Right renal cortex interstitium (tissue), 3 donors: ENCODE measurements at places on chromosomes 4 and X.

- no peak for DNase-seq
Measured at GRCh38 chr4:116391020-116391419, 694.4 kb downstream of the TRAM1L1 start.

DNA sequence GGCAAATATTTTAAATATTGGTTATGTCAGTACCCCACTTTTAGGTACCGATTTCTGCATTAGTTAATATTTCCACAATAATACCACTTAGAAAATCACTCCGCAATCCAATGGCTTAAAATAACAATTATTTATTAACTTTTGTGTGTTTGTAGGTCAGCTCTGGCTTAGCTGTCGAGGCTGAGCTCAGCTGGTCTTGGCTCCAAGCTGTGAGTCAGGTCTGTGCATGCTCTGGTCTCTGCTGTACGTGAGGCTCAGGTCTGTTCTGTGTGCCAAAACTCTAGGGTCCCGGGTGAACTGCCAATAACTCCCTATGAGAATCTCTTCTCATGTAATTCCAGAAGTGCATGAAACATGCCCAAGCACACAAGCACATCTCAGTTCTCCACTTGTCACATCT lies 245.8 kb upstream of the GK2 start:
- DNase-seq, result no peak

DNA sequence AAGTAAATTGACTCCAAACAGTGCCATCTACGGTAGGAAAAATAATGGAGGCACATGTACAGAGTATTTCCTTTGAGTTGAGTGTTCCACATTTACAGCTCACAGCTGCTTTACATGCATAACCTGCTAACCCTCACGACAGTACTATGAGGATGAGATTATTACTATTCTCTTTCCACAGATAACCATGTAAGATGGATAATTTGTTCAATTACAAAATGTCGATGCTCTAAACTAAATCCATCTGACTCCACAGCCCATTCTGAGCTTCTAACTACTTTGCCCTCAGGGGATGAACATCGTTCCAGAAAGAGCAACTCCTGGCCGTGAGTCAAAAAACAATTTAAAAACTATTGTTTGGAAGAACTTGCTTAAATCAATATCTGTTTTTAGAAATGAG lies 330.4 kb upstream of the NWD2 start:
- DNase-seq, result no peak

DNA sequence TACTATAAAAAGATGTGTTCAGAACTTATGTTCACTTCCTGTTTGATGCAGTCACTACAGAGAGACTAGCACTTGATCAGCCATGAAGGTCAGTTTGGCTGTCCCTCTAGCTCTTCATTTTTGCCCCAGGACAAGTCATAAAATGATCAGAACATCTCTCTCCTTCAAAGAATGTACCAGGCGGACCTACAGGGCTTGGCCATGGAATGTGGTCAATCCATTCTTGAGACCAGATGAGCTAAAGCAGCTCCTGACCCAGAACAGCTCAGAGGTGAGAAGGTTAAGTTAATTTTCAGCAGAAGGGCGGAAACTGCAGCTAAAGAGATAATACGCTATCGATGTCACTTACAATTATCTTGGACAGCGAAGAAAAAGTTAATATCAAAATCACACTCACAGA lies 49.2 kb upstream of the TAB3 start:
- DNase-seq, result no peak

GRCh38 chr4:48134081-48134480 lies at the start of gene TXK:
TSS of gene TXK (minus strand) at chr4:48134250. CDS start at chr4:48134170, 80 bp downstream.
- no peak for DNase-seq

DNA sequence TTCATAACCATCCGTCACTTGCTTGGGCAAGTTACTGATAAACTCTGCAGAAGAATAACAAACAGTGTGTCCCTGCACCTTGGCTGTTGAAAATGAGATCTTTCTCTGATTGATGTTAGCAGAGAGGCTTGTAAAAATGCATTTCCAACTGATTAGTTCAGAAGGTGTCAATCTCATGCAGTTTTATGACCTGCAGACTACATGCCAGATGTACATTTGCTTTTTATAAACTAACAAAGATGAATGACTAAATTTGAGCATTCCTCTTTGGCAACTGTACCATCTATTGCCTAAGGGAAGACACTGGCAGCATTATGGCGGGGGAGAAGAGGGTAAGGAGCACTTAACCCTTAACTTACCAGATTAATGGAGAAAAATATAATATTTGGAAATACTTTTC lies 192.8 kb downstream of the DCTD start:
- DNase-seq, result no peak

- no peak for DNase-seq
Measured at GRCh38 chrX:21740329-21741274, 17.3 kb downstream of the SMPX start.

DNA sequence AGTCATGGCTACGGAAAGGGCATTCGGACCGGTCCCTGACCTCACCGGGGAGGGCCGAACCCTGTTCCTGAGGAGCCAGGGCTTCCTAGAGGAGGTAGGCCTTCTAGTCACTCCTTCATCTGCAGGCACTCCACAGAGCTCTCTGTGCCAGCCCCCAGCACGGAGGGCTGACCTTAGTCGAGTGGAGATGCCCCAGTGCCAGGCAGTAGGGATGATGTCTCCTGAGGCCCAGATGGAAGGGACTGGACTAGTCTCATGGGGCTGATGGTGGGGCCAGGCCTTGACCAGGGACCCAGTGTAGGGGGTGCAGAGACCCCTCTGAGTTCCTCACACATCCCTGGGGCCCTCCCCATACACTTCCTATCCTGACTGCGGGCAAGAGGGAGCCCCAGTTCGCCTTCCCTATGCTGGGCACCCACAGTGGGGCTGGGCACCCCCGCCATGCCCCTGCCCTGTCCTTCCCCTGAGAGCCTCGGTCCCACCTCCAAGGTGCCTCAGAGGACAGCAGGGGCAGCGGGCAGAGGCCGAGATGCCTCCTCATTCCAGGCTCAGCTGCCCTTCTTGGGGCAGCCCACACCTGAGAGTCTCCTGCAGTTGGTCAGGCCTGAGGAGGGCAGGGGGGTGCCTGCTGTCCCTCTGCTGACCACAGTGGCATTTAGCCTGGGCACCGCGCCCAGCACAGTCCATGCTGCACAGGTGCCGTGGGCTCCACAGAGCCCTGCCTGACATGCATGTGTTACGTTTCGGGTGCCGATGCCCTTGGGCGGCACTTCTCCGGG lies 1.4 kb upstream of the MSANTD1 start:
- no peak for DNase-seq

GRCh38 chr4:148016063-148016637 lies 284.3 kb downstream of the ARHGAP10 start:
- no peak for DNase-seq

DNA sequence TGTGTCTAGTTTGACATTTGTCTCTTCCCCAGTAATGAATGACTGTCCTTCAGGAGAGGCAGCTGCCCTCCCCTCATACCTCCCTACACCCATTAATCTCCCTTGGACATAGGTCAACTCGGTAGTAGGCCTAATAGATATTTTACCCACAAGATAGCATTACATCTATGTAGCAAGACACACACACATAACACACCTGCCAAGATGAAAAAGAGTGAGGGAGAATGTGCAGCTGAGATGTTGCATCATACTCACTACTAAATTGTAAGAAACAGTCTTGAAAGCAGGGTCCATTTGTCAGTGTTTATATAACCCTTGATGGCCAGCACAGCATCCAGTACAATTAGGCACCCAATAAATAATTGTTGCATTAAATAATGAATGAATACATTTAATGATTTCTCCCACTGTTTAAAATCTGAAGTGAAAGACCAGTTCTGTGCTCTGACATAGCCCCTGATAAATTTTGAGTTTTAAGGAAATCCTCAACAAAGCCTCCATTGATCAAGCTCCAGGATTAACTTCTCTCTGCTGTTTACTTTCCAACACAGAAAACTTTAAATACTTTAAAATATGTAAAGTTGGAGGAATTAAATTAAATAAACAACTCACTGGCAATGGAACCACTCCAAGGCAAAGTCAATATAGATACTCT lies 440.8 kb upstream of the RASGEF1B start:
- no peak for DNase-seq

GRCh38 chr4:55018978-55019377 lies 106.4 kb downstream of the KDR start:
- DNase-seq, result no peak

DNA sequence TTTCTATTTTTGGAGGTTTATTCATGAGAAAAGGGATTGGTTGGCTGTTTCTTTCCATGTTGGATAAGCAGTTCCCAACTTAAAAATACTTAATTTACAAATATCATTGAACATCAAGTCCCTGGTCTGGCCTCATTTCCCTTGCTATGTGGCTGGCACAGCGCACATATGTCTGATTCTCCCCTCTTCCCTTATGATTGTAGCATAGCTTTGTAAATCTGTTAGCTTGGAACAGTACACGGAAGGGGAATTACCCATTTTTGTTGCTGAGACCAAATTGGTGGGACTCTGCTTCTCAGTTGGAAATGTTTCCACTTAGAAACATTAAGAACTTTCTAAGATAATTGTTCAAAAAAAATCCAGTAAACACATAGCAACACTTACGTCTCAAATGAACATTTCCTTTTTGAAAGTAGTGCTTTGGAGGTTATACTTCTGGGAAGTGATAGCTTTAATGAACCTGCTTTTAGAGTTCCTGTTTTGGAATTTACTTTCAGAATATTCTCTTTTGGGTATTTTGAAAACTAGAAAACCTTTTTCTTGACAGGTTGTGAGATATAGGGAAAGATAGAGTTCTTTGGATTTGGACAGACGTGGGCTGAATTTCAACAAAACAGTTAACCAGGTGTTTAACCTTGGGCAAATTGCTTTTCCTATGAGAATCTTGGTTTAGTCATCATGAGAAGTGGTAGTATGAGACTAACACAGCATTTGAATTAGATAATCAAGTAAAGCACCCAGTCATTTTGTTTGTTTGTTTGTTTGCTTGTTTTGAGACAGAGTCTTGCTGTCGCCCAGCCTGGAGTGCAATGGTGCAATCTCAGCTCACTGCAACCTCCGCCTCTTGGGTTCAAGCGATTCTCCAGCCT lies 47.3 kb downstream of the STIM2 start:
- no peak for DNase-seq

DNA sequence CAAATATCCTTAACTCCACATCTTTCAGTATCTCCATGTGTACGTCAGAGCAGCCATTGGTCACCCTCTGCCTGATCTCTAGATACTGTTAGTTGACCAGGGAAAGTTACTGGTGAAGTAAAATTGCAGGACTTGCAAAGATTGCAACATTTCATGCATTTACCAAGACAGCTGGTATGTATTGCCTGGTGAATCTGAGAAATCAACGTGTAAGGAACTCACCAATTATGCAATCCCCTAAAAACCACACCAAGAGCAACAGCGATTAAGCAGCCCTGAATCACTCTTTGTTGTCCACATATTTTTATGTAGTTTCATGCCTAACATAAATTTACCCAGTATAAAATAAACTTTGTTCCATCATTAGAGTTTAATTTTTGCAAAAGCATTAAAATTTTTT lies 271.2 kb downstream of the NLGN4X start:
- DNase-seq, result no peak

DNA sequence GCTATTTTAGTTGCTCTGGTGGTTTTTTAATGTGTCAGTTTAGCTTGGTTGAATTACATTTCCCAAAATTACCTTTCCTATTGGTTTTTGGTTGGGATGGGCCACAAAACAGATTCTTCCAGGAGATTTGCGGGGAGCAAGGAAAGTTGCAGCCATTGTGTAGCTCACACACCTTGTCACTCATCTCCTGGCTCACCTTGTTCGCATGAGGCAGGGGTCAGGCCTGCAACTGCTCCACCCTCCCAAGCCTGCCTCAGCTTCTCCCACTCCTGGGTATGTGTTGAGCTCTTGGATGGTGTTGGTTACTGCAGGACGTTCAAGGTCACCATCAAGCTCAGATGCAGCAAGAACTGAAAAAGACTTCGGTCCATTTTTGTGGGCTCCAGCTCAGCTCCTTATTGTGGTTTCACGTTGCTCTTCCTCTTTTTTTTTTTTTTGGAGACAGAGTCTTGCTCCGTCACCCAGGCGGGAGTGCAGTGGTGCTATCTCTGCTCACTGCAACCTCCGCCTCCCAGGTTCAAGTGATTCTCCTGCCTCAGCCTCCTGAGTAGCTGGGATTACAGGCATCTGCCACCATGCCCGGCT lies 95.6 kb upstream of the METTL14 start:
- no peak for DNase-seq

- DNase-seq, result no peak
Measured at GRCh38 chr4:143084566-143084965, 100.2 kb upstream of the USP38 start.

DNA sequence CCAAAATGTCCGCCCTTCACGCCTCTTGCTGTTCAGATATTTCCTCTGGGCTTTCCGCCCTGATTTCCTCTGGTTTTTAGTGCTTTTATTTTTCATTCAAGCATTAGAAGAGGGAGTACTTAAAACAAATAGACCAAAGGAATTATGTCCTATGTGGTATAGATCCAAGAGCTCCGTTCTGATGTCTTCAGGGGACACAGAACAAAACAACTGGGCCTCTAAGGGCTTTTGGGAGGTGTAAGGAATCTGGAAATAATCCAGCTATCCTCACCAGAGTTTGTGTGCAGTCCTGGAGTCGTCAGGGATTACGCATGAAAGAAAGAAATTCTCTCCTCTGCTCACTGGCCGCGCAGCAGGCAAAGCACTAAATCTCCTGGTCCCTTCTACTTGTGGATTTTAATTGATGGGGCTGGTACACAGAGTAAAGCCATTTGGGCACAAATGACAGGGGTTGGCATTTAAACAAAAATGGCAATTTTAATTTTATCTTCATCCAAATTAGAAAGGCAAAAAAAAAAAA lies 999.2 kb downstream of the ADGRL3 start:
- no peak for DNase-seq

DNA sequence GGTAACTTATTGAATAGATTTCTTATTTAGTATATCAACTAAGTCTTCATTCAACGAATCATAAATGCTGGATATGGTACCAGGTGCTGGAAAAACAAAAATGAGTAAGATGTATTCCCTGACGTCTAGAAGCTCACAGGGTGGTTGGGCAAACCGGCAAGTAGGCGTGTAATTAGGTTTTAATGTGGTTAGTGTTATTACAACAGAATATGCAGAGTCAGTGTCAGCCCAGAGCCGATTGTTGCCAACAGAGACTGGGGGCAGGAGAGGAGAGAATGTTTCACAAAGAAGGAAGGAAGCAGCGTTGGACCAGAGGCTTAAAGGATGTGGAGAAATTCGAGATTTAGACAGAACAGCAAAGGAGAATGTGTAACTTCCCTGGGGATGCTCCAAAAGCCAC lies 111.7 kb downstream of the TENM3 start:
- no peak for DNase-seq

DNA sequence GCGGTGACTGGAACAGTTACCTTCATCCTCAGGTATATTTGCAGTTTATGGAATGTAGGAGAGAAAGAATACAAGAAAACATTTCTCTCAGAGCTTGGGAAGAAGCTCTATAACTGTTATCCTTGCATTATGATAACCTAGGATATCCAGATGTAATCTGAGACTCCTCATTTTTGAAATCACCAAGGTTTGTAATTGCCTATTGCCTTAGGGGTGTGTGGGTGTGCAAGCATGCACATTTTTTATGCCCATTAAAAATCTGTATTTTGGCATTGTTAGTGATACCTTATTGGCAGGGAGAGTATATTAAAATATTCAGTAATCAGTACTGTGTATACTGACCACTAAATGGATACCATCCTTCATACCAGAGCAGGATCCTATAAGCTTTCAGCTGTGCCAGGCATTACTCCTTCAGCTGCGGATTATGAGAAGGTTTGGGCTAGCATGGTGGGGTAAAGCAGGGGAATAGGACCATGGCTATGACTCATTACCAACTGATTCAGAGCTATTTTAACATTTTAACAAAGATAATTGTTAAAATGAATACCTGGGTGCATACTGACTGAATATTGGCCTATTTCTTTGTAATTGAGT lies 8.3 kb downstream of the SEC24B start:
- no peak for DNase-seq

GRCh38 chrX:36947214-36947613 lies 61.0 kb upstream of the FAM47C start:
- no peak for DNase-seq
